ENCODE measurements at places on chromosomes 16 and 17.

DNA sequence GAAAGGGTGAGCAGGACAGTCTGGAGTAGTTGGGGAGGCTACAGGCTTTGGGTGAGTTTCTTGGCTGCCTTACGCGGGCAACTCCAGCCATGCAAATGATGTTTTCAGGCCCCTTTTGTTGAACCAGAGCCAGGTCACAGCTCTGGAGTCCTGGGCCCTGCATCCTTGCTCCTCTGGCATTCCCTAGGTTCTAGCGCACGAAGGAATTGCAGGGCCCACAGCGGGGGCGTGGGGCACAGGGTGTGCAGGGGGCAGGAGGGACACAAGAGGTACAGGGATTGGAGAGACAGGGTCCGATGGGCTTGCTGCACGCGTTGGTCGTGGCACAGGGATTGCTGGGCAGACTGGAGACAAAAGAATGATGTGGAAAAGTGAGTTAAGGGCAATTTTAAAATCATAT, 3.6 kb downstream of the KRT31 start:
- no peak for DNase-seq

DNA sequence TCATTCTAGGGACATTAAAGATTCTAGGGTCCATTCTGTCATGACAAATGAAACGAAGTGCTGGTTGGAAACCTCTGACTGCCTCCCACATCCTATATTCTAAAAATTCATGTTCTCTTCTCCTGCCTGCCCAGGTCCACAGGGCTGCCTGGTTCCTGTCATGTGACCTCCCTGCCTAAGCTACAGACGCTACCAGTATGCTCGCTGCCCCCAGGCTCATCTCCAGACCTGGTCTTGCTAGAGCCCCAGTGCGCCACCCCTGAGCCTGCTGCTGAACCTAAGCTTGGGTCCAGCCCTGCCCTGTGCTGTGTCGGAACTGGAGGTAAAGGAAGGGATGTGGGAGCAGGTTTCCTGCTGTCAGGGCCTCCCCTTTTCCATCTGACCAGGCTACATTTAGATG, 231.6 kb upstream of the CDH5 start:
- no peak for DNase-seq

GRCh38 chr17:9606453-9606852, 30.0 kb downstream of the CFAP52 start:
- DNase-seq, result no peak

- no peak for DNase-seq
These were observed 406.7 kb upstream of the MAF start for GRCh38 chr16:80007231-80007630.

DNA sequence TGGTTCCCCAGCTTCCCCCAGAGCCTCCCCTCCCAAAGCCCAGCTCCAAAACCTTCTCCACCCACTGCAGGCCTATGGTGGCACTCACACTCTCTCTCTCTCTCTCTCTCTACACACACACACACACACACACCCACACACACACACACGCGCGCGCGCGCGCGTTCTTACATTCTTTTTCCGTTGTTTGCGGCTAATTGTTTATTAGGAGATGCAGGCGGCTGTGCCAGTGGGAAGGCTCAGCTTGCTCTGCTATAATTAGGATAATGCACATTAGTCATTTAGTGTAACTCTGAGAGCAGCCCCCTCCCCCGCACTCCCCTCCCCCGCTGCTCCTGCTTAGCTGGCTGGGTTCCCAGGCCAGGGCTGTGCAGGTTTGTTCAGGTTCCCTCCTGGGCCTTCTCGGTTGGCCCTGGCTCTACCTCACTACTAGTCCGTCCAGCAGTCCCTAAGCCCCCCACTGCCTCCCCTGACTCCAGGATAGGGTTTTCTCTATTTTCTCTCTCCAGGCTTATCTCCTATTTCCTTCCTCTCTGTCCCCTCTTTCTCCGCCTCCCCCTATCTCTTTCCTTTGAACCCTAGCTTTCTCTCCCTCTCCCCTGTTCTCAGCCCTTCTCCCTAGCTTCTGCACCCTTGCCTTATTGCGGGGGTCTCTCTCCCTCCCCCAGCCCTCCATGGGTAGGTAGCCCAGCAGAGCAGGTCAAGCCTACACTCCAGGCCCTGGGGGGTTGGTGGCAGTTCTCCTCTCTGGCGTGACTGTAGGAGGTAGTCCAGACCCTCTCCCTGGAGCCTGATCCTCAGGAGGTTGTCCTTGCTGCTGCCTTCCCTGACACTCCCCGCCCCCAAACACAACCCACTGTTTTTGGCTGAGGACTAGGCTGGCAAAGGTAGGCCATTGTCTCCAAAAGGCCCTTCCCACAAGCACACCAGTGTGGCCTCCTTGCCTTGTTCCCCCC, 34.0 kb downstream of the TMEM132E start:
- no peak for DNase-seq

DNA sequence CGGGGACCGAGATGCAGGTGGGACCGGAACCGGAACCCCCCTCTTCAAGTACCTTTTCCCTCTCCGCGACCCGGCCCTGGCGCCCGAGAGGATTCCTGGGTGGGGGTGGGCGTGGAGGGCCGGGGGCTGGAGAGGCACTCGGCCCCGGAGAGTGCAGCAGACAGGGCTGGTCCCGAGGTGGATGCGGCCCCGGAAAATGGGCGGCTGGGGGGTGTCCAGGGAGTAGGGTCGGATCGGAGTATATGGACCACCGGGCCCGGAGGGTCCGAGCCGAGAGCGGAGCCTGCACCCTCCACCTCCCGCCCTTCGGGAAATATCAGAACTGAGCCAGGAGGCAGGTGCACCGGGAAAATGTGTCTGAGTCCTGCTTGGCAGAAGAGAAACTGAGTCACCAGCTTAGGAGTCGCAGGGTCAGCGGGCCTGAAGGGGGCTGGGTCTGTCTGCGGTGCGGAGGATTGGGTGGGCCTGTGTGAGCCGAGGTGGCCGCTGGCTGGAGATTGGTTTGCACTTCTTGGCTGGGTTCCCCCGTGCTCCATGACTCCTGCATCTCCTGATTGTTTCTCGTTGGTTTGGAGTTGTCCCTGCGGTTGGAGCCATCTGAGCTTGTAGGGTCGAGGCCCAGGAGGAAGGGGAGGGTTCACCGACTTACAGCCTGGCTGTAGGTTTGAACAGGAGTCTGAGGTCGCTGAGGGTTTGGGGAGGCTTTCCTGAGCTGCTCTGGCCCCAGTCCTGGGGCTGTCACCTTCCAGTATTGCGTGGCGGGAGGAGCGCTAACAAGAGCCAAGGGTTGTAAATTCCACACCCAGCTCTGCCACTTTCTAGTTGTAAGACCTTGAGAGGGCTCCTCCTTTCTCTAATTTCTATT, 518 bp downstream of the SH2B1 start:
- peak; percentile 70 for DNase-seq
